ENCODE measurements at places on chromosomes 6 and 20.

- no peak for DNase-seq
Measured at GRCh38 chr6:50720623-50721022, 7.3 kb downstream of the TFAP2D start.

DNA sequence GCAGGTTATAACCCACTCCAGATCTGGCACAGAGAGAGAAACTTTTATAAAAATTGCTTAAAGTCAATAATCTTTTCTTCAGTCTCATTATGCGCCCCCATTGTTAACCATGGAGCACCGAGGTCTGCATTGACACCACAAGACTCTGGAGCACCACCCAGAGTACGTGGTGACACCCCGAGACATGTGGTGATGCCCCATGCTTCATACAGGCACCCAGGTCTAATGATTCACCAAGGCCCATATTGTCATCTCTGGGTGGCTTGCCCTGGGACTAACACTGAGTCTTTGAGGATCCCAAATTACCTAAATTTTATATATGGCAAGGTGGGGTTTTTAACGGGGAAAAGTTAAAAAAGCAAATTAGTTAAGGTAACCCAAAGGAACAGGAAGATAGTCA is 31.1 kb downstream of the CD109 start:
- no peak for DNase-seq

DNA sequence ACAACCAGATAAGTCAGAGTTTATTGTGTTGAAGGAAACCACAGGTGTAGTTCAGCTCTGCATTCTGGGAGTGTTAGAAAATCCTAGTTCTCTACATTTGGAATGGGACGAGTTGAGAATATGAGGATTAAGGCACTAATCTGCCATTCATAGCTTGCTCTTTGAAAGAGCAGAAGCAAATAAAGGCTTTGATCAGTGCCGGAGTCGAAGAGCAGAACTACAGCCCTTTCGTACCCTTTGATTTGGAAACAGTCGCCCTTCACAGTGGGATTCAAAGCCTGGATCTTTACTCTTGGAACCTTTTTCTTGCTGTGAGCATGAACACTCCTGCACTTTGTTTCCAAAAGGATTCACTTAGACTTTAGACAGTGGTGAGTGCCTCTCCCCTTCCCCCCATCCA is 523.9 kb upstream of the POU3F2 start:
- no peak for DNase-seq

DNA sequence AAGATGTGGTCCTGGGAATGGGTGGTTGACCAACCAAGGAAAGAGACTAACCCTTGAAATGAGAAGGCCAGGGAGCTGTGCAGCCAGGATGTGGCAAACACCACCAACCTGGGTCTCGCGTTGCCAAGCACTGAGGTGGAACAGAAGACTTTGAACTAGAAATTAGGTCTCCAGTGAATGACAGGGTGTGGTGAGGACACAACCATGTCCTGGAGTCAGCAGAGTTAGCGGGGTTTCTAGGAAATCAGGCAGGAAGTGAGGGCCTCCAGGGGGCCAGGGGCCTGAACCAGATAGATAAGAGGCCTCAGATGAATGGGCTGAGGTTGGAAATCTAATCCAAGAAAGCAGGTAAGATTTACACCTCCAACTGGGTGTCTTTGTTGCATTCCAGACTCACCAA is 353.3 kb upstream of the ARID1B start:
- DNase-seq, result no peak

DNA sequence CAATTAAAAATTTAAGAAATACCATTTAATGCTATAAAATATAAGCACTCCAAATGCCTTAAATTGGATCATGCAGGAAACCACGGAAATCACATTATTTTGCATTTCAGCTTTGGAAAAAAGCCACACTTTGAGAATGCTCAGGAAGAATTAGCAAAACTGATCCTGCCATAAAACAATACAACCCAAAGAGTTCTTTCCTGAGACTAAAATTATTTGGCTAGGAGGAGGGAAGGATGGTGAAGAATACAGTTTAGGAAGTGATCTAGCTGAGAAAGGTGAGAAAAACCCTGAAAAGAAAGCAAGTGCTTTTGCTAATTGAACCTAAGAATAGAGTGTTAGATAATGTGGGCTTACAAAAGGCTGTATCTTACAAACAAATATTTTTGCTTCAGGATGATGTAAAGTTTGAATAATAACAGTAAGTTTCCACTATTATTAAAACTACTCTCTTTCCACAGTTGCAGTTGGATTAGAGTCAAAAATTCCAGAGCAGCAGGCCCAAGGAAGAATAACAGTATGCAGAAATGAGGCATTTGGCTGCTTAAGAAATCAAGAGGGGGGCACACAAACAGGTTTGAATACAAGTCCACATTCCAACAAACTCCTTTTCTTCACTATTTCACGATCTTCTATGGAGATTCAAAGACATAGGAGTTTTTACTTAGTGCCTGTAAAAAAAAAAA is 565.4 kb downstream of the RFPL4B start:
- DNase-seq, result no peak

- DNase-seq, result no peak
Measured at GRCh38 chr20:14643146-14643545, 305.7 kb upstream of the FLRT3 start.

Measured in activated CD8-positive, alpha-beta memory T cell treated with anti-CD3 and anti-CD28 coated beads for 4 hours (primary cell).